ENCODE measurements at places on chromosomes 11 and 22.

DNA sequence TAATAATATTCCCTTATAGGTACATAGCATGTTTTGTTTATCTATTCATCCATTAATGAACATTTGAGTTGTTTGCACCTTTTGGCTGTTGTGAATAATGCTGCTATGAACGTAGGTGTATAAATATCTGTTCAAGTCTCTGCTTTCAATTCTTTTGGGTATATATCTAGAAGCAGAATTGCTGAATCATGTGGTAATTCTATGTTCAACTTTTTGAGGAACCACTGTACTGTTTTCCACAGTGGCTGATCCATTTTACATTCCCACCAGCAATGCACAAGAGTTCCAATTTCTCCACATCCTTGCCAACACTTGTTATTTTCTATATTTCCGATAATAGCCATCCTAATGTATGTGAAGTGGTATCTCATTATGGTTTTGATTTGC, 51.2 kb upstream of the CWF19L2 start:
- DNase-seq, result no peak

DNA sequence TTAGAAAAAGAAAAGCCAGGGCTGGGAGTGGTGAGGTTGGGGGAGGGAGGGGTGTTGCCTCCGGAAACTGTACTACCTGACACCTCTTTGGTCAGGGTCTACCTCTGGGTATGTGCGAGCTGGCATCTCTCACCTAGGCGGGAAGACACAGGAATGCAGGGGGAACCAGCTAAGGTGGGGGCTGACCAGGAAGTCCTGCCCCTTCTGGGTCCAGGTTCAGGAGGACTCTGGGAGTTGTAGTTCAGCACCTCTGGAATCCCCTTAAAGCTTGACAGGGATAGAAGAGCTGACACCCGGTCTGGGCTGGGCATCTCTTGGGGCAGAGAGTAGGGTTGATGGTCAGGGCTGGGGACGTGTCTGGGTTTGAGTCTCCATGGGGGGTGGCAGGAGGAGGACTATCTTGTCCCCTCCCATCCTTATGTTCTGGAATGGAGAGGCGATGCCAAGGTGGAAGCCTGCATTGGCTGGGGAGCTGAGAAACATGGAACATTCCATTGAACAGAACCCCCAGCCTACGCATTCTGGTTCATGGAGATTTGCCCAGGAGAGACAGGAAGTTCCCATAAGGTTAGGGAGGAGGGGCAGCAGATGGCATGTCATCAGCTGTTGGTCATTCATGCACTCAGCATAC, 2.1 kb upstream of the KIAA1671 start:
- DNase-seq, result no peak

GRCh38 chr22:43325176-43325575, 18.0 kb downstream of the SCUBE1 start:
- DNase-seq, result no peak

DNA sequence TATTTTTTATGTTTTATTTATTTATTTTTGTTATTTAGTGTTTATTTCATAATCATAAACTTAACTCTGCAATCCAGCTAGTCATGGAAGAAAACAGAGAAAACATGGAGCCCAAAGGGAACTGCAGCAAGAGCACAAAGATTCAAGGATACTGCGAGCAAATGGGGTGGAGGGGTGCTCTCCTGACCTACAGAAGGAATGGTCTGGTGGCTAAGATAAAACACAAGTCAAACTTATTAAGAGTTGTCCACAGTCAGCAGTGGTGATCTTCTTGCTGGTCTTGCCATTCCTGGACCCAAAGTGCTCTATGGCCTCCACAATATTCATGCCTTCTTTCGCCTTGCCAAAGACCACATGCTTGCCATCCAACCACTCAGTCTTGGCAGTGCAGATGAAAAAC, 36.7 kb downstream of the STIM1 start:
- no peak for DNase-seq

DNA sequence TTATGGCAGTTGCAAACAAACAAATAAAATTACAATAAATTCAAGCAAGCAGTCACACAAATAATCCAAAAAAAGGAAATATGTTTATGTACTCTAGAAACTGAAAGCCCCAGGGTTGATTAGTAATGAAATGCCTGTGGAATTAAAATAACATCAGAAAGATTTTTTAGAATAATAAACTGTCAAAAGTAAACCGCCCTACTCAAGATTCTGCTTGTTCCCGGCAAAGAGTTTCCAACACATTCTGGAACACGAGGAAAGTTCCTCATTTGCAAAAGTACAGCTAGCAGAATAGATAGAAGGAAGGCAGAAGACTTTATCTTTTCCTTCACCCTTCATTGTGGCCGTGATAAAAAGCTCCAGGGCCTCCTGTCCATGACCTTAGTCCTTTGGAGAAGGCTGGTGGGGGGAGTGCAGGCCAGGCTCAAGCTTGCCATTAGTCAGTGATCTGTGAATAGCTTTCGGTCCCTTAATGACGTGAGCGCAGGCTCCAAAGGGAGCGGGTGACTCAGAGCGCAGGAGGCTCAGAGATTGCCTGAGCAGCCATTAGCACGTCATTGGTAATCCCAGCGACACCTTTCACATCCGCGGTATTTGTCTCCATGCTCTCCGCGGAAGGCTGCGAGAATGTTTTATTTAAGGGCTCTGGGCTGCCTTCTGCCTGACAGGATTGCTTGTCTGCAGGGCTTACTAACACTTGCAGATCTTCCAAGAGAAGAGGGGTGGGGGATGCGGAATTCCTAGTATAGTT, 458.3 kb downstream of the METTL15 start:
- DNase-seq, result no peak

DNA sequence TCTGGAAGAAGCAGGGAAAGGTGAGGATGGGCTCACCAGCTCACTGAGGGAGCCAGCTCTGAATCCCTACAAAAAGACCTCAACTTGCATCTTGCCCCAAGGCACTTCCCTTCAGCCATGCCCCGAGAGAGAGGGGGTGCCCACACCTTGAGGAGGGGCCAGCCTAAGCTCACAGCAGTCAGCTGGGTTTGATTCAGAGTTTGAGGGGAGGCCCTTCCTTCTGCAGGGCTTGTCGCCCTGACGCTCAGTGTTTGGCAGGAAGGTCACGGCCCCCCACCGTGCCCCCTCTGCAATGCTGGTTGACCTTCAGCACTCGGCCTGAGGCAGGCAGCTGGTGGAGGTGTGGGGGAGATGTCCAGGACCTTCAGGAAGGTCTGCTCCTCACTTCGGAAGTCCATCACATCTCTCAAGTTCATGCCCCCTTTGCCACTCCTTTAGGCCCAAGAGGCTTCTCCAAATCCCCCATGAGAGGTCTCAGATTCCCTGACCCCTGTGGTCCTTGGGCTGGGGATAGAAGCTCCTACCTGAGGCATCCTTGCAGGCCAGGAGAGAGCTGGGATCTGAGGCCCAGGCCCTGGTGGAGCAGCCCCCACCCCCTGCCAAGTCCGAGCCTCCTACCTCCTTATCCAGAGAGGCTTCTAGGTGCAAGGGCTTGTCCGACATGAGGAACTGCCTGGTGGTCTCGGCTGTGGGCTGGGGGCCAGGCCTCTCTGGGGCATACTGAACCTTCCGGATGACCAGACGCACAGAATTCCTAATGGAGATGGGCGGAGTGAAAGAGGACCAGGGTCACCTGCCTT, 37.6 kb downstream of the TPBGL start:
- peak; percentile 22 for DNase-seq

DNA sequence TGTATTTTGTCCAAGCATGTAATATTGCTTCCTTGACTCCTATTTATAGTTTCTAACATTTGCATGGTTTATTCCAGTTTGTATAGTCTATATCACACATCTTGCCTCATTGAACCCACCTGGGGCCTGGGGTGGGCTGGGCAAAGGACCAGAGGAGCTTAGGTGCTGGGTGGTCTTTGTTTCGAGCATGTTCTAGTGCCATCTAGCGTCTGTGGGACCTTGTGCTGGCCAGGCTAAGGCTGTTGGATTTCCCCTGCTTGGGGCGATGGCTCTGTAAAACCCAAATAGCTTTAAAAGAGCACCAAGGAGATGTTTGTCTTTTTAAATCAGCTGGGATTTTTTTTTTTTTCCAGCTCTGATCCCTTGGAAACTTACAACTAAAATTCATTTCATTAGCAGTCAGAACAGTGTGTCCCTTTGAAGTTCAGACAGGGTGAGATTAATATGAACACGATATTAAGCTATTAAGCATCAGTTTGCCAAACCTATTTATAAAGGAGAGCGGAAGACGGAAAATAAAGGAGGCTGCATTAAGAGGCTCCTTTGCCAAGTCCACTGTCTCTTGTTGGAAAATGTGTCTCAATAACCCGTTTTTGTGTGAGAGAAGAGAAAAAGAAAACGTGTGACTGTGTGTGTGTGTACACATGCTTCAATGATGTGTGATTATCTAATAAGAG, 157.4 kb downstream of the COMMD9 start:
- DNase-seq, result no peak

DNA sequence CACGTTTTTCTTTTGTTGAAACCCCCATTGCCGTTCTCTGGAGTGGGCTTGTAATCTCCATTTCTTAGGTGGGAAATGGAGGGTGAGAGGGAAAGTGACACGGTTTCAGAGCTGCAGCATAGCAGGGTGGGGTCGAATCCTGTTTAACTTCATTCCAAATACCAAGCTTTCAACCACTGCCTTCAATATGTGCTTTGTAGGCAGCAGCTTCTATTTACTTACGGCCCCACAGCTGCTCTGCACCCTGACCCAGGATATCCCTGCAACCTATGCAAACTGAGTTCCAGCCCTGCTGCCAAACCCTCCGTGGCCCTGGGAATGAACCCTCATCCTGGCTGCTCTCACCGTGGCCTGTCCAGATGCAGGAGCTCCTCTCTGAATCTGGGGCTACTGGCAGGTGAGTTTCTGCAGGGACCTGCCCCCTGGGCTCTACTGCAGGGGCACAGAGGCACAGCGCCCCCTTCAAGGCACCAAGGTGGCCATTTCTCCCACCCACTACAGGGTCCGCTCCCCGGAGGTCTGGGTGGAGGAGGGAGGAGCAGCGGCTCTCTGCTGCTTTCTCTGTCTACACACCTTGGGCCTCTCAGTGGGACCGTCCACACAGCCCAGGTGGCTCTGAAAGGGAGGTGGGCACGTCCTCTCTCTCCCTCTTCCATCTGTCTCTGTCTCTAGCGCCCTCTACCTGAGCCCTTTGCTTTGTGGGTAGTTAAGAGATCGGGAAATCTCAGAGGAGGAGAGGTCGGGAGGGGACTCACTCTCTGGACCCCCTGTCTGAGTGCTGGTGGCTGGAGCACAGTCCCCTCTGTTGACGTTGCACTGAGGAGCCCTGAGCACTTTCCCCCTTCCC, 279.1 kb downstream of the BRD1 start:
- no peak for DNase-seq
